ENCODE measurements at places on chromosomes 6 and 20.

DNA sequence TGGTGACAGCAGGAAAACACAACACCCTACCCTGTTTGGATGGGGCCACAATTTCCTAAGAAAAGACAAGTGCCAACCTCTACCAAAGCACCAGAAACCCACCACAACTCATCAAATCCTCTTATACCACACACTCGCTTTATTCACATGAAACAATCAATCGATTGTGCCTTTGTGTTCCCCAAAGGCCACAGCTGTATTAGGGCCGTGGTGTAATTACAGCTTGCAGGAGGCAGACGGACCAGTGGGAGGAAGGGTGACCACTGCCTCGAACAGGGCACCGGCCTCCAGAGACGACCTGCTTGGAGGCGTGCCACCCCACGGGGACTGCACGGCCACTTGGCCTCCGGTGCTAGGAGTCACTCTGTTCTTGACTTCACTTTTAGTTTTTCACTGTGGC, 264.1 kb downstream of the FOXC1 start:
- DNase-seq: no peak

- peak; percentile 69 for DNase-seq
These were observed 458 bp upstream of the ARMC12 start for GRCh38 chr6:35736253-35736894.

DNA sequence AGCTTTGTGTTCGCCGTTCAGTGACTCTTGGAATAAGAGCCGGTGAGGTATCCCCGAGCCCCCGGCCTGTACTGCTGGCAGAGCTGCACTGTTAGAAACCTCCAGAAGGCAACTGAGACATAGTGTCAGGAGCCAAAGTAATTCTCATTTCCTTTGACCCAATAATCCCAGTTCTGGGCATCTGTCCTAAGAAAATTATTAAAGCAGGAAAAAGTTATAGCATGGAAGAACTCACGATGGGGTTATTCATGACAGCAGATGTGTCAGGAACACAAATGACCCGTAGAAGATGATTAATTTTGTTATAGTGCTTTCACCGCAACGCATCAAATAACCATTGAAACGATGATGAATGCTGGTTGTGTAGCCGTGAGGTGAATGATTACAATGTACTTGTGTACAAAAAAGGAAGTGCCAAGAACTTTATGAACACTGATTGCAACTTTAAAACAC, 20.3 kb downstream of the CYP21A2 start:
- DNase-seq: no peak

- DNase-seq: no peak
These were observed 6.7 kb upstream of the LCA5 start for GRCh38 chr6:79543886-79544285.

- DNase-seq: no peak
These were observed 12.9 kb upstream of the CCN6 start for GRCh38 chr6:112040956-112041355.

GRCh38 chr6:111620169-111620568, 14.5 kb upstream of the TRAF3IP2 start:
- no peak for DNase-seq

DNA sequence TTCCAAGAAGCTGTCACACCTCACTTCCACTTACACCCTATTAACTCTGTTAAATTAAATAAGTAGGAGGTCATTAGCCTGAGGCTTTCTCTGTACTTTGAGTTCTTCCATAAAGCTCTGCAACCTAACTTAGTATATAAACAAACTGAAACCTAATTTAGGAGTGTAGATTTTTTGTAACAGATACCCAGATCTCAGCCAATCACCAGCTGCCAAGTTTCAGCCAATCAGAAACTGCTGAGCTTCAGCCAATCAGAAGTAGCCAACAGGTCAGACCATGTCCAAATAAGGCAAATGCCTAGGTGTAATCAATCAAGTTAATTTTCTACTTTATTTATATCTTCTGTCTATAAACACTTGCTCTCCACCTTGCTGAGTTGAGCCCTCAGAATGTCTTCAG, 142.7 kb upstream of the SULF2 start:
- no peak for DNase-seq

DNA sequence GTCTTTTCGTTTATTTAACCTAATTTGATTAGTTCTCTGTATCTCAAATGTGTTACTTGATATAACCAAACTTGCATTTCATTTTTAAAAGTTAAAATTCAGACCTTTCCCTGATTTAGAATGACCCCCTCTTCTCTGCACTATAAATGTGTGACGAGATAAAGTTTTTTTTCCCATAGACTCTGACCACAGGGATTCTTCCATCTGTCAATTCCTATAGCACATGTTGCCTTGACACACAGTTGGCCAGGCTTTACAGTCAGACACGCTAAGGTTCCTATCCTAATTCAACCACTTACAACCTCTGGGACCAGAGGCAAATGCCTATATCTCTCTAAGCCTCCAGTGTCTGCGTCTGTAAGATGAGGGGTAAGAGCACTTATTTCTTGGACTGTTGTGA, 40.6 kb downstream of the KCNS1 start:
- DNase-seq: no peak

DNA sequence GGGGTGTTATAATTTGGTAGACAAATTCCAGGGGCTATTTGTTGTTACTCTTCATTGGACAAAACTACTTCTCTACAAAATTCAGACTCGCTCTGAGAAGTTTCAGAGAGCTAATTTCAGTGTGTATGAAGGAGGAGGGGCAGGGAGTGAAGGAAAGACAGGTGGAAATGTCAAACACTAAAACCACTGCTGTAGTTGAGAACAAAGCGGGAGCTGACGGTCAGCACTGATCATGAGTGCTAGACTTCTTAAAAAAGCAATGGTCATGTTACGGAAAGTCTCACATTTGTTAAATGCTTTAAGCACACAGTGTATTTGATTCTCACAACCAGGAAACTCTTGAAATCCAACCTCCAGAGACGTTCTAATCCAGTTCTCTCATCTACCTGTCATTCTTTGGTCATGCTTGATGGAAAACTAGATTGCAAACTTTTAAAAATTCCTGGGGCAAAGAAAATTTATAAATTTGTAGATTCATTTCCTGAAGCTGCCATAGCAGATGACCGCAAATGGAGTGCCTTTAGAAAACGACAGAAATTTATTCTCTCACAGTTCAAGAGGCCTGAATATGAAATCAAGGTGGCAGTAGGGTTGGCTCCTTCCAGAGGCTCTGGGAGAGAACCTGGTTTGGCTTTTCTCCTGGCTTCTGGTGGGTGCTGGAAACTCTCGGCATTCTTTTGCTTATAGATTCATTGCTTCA, 100.7 kb upstream of the CARMIL1 start:
- no peak for DNase-seq

DNA sequence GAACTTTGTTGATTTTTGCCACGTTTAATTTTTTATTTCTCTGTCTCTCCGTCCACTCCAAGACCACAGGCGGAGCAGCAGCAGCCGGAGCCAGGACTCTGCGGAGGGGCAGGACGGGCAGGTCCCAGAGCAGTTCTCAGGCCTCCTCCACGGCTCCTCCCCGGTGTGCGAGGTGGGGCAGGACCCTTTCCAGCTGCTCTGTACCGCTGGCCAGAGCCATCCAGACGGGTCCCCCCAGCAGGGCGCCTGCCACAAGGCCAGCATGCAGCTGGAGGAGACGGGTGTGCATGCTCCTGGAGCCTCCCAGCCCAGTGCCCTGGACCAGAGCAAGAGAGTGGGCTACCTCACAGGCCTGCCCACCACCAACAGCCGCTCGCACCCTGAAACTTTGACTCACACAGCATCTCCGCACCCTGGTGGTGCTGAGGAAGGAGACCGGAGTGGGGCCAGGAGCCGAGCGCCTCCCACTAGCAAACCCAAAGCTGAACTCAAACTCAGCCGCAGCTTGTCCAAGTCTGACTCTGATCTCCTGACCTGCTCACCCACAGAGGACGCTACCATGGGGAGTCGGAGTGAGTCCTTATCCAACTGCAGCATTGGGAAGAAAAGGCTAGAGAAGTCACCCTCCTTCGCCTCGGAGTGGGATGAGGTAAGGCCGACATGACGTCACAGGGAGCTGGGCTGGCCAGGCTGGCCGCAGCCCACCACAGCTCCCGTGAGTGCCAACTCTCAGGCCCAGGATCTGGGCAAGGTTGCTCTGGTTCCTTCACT, 123.5 kb downstream of the TCP11 start:
- no peak for DNase-seq

DNA sequence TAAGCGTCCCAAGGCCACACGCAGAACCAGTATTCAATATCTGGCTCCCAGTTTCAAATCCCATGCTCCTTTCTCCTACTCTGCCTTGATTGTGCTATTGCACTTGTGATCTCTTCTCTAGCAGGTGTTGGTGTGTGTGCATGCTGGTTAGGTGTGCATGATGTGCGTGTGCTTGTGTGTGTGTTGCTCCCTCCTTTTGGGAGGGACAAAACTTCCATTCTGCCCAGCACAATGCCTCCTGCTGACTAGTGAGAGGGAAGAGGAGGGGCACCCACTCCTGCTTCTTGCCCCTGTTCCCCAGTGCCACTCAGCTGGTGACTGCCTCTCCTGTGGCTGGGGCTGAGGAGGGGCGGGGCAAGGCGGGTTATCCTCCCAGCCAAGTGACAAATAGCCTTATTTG, 19.7 kb downstream of the CD40 start:
- no peak for DNase-seq

DNA sequence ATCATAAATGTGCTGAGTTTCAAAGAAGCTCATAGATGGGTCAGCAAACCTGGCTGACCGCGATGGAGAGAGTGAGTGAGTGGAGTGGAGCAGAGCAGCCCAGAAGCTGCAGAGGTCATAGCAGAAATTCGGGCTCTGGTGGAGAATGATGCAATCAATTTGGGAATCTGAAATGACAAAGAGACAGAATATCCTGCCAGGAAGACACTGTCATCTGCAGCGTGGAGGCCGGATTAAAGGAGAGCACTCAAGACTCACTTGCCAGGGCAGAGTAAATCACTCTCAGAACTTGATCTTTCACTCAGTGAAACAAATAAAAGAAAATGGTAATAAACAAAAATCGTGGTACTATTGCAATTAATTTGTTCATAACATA, 109.6 kb upstream of the RREB1 start:
- no peak for DNase-seq

DNA sequence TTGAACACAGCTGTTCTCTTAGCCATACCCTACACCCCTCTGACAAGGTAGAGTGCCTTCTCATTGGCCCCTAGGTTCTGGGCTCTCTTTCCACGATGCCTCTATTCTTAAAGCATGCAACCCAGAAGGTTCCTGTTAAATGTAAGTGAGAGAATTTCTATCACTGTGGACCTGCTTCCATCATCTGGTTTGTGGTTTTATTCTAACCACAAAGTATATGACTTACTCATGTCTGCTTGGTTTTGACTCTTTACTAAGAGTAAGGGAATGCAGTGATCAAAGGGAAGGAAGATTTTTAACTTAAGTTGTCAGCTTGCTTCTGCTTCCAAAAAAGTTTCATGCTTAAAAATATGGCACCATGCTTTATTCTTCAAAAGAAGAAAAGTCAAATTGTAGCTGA, 80.2 kb downstream of the ANKEF1 start:
- no peak for DNase-seq

- no peak for DNase-seq
These were observed 14.8 kb upstream of the VAPB start for GRCh38 chr20:58374027-58374850.

DNA sequence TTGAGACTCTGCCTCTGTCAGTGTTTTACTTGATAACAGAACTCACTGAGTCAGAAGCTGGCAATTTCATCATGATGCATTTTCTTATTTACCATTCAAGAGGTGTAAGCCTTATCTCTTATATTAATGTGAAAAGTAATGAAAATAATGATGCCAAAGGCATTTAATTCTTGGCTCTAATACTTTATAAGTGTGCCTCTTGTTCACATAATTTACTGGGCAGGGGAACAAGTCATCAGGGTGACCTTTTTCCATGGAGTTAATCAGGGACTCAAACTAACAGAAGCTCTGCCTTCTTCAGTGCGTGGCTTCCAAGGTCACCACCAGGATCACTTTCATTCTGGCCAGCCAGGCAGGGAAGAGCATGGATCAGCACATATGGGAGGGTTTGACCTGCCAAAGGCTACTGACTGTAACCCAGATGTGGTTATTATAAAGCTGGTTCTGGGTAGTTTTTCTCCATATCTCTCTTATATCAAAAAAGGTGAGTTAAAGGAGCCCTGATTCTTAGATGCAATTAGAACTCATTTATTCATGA, 5.2 kb upstream of the PLCB1 start:
- DNase-seq: no peak

GRCh38 chr6:12661432-12662089, 55.0 kb upstream of the PHACTR1 start:
- DNase-seq: peak; percentile 45

DNA sequence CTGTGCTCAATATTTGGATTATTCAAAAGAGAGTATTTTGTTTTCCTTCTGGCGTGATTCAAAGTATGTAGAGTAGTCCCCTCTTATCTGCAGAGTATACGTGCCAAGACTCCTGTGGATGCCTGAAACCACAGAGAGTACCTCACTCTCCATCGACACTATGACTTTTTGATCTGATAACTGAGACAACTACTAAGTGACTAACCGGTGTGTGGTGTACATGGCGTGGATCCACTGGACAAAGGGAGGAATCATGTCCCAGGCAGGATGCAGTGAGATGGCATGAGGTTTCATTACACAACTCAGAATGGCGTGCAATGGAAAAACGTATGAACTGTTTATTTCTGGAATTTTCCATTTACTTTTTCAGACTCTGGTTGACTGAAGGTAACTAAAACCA, 112.2 kb upstream of the PDE7B start:
- no peak for DNase-seq

GRCh38 chr6:150528648-150529285, 70.9 kb upstream of the PLEKHG1 start:
- no peak for DNase-seq

DNA sequence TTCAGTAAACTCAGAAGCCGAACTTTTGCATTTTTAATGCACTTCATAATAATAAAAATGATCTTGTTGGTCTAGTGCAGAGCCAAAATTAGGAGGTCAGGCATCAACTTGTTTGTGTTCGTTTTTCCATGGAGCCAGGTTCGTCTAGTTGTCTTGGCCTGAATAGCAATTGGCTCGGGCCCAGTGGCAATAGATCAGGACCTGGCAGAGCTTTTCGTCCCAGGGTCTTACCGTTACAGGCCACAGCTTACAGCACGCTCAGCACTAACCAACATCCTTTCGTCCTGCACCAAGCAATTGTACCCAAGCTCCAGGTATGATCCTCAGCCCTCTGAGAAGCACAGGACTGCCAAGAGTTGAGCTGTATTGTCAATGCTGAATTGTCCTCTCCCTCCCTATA, 240.5 kb upstream of the PLN start:
- DNase-seq: no peak

DNA sequence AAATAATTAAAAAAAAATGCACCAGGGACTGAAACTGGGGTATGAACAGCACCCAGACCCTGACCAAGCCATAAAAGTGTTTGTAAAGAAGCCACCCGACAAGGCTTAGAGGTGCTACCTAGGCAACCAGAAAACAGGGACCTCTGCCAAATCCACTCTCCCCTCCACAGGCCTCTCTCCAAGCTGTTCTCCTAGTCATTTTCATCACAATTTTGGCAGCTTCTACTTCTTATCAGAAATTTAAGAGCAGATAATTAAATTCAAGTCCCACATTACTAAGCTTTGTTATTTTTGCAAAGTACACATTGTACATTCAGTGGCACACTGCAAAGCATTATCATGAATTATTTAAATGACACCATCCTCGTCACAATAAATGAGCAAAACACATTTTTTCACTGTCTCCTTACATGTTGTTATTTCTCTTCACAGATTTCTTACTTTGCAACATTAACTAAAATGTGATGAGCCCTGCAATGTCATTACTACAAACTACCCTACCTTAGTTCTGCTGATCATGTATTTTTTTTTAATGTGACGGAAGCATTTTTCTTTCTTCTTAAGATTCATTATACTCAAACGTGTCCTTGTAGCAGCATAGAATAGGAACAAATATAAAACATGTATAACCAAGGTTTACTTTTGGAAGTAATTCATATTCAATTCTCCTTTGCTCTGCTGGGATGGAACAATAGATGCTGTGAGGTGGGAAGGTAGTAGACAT, 38.1 kb downstream of the ECT2L start:
- peak; percentile 85 for DNase-seq
